SHP77 treated with DMSO at 0.1 percent for 48 hours (cell line): ENCODE measurements at places on chromosomes 12 and 14.

- DNase-seq = no peak
These were observed 880.3 kb upstream of the MGAT4C start for GRCh38 chr12:87136330-87136976.

- DNase-seq = no peak
These were observed 687.5 kb upstream of the FBXO33 start for GRCh38 chr14:40119765-40120164.

GRCh38 chr12:68870011-68870410 lies 62.0 kb downstream of the MDM2 start:
- no peak for DNase-seq

GRCh38 chr12:101909646-101910045 lies 32.3 kb downstream of the DRAM1 start:
- DNase-seq = no peak

DNA sequence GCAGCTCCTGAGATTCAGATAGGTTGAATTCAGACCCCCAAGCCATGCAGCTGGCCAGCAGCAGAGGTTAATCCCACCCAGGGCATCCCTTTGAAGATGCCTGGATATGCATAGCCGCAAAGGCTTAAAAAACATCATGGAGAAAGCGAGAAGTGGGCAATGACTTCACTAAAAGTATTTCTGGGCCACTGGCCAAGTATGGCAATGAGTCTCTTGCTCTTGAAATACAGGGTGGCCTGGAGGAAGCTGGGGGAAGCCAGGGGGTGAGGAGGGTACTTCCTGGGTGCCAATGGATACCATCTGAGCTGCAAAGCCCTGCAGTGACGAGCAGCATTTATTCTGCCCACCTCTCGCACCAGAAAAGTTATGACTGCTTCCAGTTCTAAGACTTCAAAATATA lies 539.3 kb upstream of the TBX3 start:
- DNase-seq = no peak

GRCh38 chr12:22658214-22658613 lies 33.2 kb downstream of the ETNK1 start:
- no peak for DNase-seq

DNA sequence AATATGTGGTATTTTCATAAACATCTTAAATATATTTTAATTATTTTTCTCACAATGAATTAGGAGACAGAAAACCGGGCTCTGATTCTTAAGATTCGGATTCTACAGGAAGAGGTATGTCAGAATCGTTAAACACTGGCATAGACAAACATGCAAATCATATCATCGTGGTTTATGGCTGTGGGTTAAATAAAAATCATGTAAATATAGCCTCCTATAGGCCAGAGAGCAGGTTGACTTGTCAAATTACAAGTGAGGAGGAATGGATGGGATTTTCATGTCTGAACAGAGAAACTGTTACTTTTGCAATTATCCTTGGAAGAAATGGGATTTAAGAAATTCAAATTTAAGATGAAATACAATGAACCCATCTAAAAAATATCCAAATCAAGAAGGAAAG lies 74.9 kb upstream of the BCAT1 start:
- no peak for DNase-seq

- DNase-seq = no peak
These were observed 13.0 kb downstream of the FGD6 start for GRCh38 chr12:95204141-95204866.

DNA sequence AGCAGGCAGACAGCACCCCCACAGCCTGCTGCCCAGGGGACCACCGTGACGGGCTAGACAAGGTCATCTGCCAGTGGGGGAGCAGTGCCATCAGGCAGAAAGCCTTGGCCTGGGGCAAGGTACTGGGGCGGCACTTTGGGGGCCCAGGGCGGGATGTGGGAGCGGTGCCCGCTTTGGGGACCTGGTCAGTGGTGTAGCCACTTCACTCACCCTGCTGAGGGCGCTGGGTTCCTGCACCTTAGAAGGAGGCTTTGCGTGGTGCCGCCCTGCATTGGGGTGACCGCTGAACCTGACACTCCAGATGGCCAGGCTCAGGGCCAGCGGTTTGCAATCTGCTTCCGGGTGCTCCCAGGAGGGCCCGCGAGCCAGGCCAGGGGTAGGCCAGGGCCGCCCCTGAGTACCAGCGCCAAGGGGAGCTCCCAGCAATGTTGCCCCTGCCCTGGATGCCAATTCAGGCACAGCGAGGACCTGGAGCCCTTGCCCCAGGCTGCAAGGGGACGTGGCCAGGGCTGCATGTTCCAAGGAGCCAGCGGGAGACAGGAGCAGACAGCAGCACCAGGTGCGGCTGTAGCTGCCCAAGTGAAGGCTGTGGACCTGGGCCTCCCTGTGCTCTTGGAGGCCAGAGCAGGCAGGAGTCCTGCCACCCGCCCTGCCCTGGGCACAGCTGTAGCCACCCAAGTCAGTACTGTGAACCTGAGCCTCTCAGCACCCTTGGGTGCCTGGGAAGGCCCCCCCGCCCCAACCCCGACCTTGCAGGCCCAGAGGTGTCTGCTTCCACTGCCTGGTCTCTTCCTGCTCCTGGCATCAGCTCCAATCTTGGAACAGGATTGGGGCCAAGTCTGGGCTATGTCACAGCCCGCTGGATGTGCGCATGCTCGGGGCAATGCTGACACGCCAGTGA lies 550.7 kb downstream of the SLC6A15 start:
- DNase-seq = no peak

GRCh38 chr14:63470962-63471793 lies 72.0 kb downstream of the PPP2R5E start:
- no peak for DNase-seq

- no peak for DNase-seq
These were observed 94.9 kb downstream of the CHGA start for GRCh38 chr14:93017898-93018297.

DNA sequence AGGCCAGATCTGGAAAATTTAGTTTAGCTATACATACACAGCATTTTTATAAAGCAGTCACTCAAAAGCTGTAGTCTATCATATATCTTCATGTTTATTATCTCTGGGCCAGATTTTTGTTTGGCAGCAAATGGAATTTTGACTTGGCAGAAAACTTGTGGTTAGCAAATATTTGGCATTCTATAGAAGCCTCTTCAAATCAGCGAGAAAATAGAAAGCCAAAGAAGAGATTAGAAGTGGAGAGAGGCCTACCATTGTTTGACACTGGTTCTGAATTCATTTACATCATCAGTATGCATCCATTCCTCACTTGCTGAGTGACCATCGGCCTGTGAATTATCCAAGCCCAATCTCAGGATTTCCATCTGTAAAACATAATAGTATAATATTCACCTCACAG lies 1077.6 kb downstream of the GALC start:
- no peak for DNase-seq

GRCh38 chr12:108565146-108565545 lies 2.8 kb downstream of the ISCU start:
- DNase-seq = no peak

- no peak for DNase-seq
These were observed 151.1 kb upstream of the RTL1 start for GRCh38 chr14:101054671-101055070.

- no peak for DNase-seq
These were observed 62.0 kb downstream of the TMCC3 start for GRCh38 chr12:94588346-94588745.

DNA sequence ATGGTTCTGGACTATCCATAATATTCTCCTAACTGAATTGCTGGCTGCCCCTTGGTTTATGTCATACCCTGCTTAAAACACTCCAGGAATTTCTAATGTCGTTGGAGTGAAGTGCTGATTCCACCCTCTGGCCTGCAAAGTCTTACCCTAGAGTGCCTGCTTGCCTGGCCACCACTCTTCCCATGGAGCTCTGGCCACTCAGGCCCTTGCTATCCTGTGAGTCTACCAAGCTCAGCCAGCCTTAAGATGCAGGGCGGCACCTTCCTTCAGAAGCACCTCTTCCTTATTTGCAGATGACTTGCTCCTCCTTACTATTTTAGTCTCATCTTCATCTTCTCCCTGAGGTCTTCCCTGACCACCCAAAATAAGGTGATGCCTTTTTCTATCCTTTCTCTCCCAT lies 35.3 kb downstream of the SLC6A15 start:
- DNase-seq = no peak

DNA sequence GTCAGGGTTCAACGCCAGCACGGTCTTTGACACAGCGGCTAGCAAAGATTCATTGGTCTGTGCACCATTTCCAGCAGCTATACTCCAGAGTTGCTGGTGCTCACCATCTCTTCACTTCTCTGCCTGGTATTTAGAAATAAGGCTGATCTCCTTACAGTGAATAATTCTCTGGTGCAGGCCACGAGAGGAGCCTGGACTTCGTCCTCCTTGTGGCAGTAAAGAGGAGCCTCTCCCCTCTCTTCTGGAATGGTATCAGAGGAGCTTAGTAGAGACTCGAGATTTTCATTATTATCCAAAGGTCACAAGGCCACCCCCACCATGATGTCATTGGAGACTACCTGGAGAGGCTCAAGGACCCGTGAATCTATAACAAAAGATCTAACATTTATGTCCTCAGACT lies 30.8 kb upstream of the BCL2L14 start:
- DNase-seq = no peak

DNA sequence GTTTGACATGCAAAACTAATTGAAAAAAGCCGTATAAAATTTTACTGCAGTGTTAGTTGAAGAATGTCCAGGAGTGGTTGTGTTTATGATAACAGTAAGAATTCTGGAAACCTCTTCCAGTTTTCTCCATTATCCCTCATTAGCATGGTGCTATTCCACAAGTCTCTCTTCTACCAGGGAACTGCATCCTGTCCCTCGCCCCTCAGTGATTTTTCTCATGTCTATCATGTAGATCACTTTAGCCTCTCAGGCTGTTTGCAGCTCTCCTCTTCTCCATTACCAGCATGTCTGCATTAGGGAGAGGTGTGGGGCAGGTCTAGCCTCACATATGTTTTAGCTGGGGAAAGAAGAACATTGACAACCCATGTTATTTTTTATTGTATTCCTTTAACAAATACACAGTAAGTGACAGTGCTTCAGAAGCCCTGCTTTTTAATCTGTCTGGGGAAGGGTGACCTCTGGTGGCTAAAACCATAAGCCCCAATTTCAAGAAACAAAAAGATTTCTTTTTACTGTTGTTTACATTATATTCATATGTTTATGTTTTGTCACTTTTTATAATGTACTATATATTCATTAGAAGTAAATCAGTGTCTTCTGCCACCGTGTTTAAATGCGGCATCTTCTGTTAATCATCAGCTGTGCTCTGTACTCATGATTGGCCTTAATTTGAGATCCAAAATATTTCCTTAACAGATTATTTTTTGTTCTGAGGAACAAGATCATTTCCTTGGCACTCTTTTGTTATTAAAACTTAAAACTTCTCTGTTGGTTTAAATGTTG lies 70.7 kb downstream of the RASSF8 start:
- peak; percentile 42 for DNase-seq

GRCh38 chr14:104331871-104332605 lies 193.7 kb downstream of the KIF26A start:
- no peak for DNase-seq

DNA sequence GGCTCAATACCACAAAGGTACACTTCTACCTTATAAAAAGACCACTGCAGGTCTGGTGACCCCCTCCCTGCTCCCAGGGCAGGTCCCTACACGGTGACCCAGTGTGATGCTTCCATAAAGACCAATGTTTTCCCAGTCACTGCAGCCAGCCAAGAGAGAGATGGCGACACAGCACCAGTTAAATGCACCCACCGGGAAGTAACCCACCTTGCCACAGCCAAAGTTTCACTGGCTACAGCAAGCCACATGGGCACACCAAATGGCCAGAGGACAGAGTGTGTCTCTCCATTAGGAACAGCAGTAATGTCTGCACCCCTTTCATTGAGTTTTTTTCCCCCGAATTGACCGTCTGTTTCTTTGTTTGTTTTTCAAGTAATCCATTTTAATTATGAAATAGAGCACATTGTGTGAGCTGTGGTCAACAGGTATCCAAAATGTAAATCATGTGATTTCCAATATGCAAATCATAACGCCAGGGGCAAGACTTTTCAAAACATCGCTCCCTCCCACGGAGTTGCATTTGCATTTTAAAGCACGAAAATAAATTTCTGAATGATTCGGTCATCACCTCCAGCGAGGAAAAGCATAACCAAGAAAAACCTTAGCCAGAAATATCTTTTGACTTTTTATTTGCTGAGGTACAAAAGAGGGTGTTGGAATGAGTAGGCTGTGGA lies 48.9 kb upstream of the EML1 start:
- no peak for DNase-seq

DNA sequence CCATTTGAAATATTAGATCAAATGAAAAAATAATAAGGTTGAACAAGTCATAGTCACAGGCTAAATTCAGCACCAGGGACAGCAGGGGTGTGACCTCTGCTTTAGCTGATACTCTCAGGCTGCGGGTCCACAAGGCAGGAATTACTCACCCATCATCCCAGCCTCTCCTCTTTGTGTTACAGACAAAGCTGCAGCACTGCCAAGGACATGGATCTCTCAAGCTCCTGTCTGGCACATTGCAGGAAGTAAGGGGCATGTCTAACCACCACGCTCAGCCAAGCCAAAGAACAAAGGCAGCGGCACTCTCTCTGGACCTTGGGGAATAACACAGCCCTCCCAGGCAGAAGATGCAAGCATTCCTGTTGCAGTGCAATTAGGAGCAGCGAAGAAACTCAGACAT lies 783.8 kb downstream of the VRK1 start:
- no peak for DNase-seq

- DNase-seq = no peak
These were observed 126.1 kb upstream of the PTPRQ start for GRCh38 chr12:80317899-80318298.
